ENCODE measurements at places on chromosomes 12 and 14.

- DNase-seq: no peak
Measured at GRCh38 chr14:22464422-22465142, 124.4 kb downstream of the DAD1 start.

DNA sequence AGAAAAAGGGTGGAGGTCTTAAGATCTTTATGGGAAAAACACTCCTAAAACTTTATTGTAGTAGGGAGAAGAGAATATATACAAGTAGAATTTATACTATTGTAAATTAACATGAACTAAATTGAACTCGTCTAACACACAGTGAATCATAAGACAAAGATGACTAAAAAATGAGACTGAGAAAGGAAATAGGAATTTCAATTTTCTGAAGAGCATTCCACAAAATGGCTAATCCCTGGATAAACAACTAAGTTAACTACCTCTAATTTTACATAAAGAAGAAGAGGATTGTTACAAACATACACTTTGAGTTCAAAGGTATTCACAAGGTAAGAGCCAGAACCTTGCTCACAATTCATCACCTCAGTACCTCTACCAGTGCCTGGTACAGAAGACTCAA, 2.0 kb downstream of the MAP4K5 start:
- no peak for DNase-seq

DNA sequence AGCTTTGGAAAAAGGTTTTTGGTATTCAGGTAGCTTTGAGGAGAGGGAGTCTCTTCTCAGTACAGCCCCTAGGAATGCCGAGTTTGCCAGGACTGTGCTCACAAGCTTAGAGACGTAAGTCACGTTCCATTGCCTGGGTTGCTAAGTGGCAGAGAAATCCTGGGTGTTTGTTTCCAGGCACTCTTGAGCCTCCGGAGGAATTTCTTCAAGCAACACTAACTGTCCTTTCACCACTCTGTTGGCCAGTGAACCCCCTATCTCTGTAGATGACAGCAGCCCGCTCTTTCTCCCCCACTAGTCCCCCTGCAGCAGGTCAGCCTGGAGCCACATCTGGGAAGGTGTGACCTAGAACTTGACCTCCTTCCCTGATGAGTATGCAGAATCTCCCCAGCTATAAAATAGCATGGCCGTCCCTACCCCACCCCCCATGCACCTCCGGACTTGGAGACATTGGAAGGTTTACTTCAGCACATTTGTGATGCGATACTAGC, 162.7 kb downstream of the ZFP36L1 start:
- DNase-seq: no peak

GRCh38 chr14:99459481-99460100, 21.1 kb downstream of the SETD3 start:
- DNase-seq: no peak

DNA sequence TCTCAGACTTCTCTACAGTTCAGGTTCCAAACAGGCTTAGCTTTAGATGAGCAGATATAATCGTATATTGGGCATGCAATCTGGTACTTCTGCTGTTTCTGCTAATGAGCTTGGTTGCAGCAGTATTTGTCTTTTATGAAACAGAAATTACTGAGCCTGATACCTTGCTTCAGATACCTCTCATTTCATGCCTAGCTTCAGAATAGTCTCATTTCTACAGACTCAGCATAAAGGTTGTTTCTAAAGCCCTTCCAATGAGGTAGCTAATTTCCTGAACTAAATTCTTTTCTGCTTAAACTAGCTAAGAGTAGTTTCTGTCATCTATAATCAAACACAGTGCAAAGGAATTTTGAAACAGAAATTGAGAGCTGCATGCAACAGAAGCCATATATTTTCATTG, 275.0 kb upstream of the KITLG start:
- no peak for DNase-seq

Data from SHP77 treated with DMSO at 0.1 percent for 48 hours (cell line).